Progenitor cell of endocrine pancreas (in vitro differentiated cells): ENCODE measurements at places on chromosomes 7 and 10.

DNA sequence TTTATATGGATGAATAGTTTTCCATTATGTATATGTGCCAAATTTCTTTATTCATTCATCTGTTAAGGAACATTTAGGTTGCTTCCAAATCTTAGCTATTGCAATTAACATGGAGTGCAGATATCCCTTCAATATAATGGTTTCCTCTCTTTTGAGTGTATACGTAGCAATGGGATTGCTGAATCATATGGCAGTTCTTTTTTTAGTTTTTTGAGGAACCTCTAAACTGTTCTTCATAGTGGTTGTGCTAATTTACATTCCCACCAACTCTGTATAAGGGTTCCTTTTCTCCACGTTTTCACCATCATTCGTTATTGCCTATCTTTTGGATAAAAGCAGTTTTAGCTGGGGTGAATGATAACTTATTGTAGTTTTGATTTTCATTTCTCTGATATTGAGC is 46.5 kb downstream of the FAS start:
- DNase-seq = no peak

GRCh38 chr7:7122701-7123281 is 59.6 kb upstream of the C1GALT1 start:
- no peak for DNase-seq

DNA sequence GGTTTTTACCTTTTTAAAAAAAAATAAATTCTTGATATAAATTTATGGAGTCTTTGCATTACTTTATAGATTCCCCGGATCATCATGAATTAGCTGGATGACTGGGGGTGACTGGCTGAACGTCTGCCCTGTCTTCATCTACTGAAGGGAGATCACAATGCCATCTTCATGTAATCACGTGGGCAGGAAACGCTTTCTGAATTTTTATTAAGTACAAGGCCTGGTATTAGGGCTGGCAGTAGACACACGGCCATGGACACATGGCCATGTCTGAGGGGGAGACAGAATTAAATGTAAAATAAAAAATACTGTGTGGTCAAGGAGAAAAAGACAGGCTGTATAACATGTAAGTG is 111.2 kb downstream of the VIPR2 start:
- no peak for DNase-seq

- no peak for DNase-seq
These were observed 64.6 kb downstream of the MKI67 start for GRCh38 chr10:128061306-128062300.

GRCh38 chr7:7810826-7811225 is 92.4 kb upstream of the RPA3 start:
- no peak for DNase-seq

DNA sequence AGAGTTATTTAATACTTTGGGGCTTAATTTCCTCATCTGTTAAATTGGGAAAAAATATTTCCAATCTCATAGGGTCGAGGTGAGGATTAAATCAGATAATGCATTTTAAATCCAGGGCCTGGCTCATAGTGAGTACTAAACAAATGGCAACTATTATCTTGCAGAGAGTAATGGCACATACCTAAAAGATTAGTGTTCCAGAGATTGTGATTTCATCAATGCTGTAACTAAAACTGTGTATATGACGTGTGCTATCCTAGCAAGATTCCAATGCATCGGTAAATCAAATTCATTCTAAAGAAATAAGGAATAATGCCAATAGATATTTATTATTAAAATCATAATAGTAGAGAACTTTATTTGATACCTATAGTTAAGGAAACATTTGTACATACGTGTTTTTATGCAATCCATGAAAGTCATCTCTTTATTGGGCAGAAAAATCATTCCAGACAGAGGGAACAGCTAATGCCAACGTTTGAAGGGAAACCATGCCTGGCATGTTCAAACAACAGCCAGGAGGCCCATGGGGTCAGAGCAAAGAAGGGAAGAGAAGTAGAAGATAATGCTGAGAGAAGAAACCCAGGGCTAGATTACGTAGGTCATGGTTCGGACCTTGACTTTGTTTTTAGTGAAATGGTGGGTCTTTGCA is 174.8 kb upstream of the AGR3 start:
- DNase-seq = no peak

DNA sequence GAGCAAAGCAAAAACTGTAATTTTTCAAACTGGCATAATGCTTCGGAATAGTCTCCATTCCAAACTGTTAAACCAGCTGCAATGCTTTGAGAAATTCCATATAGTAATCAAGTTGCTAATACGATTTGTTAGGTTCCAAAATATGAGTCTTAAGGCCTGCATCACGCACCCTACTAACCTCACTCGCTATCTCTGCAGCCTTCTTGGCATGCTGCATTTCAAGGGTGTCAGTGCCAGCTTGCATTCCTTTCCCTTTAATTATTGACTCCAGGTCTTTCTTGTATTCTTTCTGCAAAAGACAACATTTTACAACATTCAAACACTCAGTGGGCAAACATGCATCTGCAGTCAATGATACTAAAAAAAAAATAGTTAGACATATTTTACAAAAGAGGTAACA is 61.8 kb downstream of the NEBL start:
- DNase-seq = no peak

DNA sequence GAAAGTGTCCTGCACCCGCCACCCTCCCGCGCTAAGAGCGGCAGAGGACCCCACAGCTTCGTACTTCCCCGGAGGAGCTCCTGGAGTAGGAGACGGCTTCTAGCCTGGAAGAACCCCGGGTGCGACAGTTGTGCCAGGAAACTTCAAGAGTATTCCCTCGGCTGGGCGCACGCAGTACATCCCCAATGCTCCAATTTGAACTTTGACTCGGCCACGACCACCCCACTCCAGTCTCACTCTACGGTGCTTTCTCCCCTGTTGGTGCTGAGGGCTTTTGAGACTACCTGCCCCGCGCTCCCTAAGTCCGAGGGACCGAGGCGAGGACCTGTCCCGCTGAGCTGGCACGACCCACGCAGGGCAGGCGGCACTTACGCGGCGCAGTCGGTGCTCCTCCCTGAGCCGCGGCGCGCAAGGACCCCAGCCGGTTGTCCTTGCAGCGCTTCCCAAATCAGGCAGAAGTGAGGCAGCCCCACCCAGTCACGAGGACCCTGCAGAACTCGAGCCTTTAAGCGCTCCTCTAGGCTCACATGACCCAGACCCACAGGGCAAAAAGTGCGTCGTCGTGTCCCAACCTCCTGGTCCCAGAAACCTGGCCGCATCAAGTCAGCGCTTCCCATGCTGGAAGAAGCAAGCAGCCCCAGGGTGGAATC is at the start of gene CPVL:
CPVL (minus strand) TSS at position 481 of the 650 bp plus-strand sequence. CDS start 25,476 bp downstream, outside the sequence.
- DNase-seq = peak; percentile 14

GRCh38 chr7:150322114-150322832 is 882 bp upstream of the LRRC61 start:
- DNase-seq = no peak

DNA sequence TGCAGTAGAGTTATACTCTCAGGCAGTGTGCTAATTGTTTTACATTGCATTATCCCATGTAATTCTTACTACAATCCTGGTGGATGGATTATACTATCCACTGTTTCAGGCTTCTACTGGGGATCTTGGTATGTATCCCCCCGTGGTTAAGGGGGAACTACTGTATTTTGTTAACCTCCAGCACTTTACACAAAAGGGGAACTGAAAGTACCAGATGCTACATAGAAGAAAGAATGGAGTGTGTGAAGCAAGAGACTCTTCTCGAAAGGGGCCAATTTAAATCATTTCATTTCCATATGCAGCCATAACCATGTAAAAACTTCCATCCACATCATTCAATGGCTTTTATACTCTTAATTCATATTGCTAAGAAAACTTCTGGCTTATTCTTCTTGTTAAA is 69.4 kb downstream of the C1GALT1 start:
- DNase-seq = no peak

DNA sequence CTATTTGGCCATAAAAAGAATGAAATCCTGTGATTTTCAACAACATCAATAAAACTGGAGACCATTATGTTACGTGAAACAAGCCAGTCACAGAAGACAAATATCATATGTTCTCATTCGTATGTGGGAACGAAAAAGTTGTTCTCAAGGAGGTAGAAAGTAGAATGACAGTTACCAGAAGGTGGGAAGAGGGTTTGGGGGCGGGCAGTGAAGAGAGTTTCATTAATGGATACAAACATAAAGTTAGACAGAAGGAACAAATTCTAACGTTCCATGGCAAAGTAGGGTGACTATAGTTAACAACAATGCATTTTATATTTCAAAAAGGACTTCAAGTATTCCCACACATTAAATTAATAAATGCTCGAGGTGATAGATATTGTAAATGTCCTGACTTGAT is 97.4 kb downstream of the ZPBP start:
- no peak for DNase-seq

DNA sequence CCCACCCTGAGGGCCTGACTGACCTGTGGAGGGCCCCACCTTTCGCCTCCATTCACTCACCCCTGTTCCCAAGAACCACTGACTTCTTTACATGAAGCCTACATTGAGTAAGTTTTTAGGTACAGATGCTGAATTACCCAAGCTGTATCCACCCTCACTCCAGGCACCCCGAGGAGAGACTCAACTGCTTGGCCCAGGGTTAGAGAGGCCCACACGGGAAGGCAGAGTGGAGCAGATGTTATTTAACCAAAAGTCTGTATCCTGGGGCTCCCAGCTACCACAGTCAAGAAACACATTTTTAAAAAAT is 213.1 kb upstream of the FRMD4A start:
- no peak for DNase-seq

- DNase-seq = no peak
These were observed 266.0 kb downstream of the AUTS2 start for GRCh38 chr7:69864274-69864673.

- DNase-seq = no peak
These were observed 74.2 kb upstream of the ZPBP start for GRCh38 chr7:50166997-50167965.

- DNase-seq = no peak
These were observed 90.0 kb downstream of the CDK14 start for GRCh38 chr7:90686146-90686545.

- no peak for DNase-seq
These were observed 165.4 kb downstream of the ACTR3B start for GRCh38 chr7:152924826-152925411.

GRCh38 chr10:126417220-126417825 is 29.0 kb upstream of the ADAM12 start:
- DNase-seq = no peak

DNA sequence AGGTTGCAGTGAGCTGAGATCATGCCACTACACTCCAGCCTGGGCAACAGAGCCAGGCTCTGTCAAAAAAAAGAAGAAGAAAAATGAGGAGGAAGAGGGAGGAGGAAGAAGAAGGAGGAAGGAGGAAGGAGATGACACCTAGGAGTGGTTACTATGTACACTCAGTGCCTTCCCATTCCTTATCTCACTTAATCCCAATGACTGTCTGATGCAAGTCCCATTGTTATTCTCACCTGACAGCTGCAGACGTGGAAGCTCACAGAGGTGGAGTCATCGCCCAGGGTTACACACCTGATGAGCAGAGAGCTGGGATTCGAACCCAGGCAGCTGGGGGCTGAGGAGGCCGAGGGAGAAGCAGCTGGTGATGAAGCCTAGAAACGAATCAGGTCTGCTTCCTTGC is 258.8 kb downstream of the SNX10 start:
- no peak for DNase-seq

GRCh38 chr10:86506499-86506898 is 15.1 kb downstream of the WAPL start:
- no peak for DNase-seq

GRCh38 chr10:130958981-130959751 is 352.4 kb downstream of the TCERG1L start:
- DNase-seq = no peak

- DNase-seq = no peak
These were observed 30.2 kb downstream of the COBL start for GRCh38 chr7:51286401-51286800.

DNA sequence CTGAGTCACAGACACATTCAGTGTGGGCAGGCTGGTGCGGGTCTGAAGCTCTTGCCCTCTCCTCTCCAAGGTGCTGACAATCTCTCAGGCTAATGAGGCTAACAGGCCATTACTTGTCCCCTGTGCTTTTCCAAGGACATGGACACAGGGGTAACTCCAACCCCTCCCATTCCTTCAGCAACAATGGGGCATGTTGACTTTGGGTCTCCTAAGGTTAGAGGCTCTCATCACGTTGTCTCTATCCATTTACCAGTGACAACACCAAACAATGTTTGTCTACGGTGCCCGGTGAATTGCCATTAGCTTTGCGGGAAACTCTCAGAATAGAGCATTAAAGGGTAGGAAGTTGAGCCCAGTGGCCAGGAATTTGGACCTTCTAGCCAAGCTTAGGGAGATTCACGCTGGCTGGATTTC is 101.6 kb upstream of the TNS3 start:
- DNase-seq = no peak

DNA sequence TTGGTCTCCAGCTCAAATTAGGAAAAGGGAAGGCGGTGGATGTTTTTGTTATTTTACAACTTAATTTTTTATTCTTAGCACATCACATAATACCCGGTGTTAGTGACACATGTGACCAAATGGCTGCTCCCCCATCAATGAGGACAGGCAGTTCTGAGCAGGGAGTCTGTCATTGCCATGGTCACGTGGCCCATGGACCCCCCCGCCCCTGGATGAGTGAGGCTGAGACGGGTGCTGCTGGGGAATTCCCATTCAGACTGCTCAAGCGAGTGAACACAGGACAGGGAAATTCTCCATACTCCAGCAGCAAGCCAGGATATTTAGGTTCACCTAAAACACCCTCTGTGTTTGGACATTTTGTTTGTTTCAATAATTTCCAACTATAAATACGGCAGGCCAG is 34.7 kb upstream of the SLC35B4 start:
- DNase-seq = no peak

DNA sequence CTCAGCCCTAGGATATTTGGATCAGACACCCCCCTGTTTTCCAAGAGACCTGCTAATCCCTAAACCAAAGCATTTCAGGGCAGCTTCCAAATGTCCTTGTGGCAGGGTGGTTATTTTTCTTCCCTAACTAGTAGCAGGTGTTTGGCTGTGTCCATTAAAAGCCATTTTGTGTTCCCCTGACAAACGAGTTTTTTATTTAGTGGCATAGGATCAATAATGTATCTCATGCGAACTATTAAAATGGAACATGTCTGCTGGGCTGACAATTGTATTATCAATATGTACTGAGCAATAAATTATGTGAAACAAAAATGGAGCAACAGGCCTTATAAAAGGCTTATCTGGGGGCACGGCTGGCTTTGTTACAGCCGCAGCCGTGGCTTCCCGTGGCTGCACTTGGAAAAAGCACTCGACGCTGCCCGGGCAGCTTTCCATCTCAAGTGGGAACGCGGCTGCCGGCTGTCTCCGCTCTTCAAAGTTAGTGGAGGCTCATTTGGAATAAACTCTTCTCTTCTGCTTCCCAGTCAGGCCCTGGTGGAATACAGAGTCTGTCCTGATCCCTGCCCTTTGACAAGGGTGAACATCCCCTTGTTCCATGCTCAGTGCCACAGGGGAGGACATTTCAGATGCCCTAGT is 554.3 kb downstream of the TYW1 start:
- no peak for DNase-seq

- DNase-seq = no peak
These were observed 5.3 kb upstream of the REPIN1 start for GRCh38 chr7:150363370-150363769.
